CD4-positive, alpha-beta T cell (primary cell): ENCODE measurements at places on chromosomes 1 and 21. TPM values are rescaled to one million over a fixed set of nuclear protein-coding genes. Genes with fewer than 3 reads are reported as not detected.

The SERINC2 gene
- total RNA-seq, result 0.11 TPM

The TNFSF4 gene
- 0.17 TPM for total RNA-seq

The FCRL5 gene
- total RNA-seq, result not detected

The HLX gene
- 0.39 TPM for total RNA-seq

DNA sequence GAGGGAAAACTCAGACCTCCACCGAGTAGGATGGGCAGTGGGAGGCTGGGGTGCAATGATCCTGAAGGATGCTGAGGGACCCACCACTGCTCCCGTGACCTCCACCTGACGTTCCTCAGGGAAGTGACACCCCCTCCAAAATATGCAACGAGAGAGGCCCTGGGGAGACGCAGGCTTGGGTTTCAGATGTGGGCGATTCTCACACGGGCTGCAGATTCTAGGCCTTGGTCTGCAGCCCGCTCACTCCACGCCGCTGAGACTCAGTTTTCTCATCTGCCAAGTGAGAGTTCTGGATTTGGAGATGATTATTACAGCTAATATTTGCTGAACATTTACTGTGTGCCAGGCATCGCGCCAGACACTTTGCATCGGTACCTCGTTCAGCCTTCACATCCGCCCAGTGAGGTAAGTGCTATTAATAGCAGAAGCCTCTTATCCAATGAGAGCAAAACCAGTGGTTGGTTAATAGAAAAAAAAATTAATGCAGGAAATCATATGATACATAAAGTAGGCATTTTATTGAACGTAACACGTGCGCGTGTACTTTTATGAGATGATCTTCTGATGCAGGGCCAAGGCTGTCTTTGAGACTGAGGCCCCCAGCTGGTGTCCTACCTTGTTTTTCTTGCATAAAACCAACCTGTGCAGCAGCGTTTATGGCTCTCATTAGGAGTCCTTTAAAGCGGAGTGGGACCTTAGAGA is 102.0 kb upstream of the RUNX3 start:
- peak; percentile 73 for DNase-seq

DNA sequence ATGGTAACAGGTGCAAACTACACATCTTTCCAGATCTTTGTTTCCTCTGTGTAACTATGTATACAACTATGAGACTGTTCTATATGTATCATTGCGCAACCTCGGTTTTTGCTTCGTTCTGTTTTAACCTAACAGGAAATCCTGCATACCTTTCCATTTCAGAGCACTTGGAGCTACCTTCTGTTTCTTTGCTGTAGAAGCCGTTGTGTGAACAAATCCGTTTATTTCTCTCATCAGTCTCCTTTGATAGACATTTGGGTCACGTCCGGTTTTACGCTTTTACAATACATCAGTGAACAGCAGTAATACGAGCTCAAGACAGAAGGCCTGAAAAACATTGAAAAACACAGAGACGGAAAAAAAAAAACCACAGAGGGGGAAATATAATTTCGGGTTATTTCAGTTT is 10.5 kb downstream of the ATP5IF1 start:
- DNase-seq, result peak; percentile 16

DNA sequence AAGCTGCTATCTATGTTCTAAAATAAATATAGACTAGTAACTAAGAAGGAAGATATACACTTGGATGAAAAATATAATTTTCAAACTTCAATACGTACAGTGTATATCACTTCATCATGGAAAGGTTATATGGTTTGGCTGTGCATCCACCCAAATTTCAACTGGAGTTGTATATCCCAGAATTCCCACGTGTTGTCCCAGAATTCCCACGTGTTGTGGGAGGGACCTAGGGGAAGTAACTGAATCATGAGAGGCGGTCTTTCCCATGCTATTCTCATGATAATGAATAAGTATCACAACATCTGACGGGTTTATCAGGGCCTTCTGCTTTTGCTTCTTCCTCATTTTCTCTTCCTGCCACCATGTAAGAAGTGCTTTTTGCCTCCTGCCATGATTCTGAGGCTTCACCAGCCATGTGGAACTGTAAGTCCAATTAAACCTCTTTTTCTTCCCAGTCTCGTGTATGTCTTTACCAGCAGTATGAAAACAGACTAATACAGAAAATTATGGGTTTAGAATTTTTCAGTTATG is 10.7 kb downstream of the NEGR1 start:
- DNase-seq, result no peak

GRCh38 chr1:153627715-153628626 is at the start of gene S100A1:
Gene S100A1 (plus strand): TSS chr1:153628434. CDS start chr1:153630522, 2,088 bp downstream.
- DNase-seq, result no peak

- no peak for DNase-seq
Measured at GRCh38 chr1:212433577-212434462, 1.1 kb downstream of the NENF start.

- peak; percentile 25 for DNase-seq
Measured at GRCh38 chr1:243264717-243265116, 8.9 kb downstream of the SDCCAG8 start.

DNA sequence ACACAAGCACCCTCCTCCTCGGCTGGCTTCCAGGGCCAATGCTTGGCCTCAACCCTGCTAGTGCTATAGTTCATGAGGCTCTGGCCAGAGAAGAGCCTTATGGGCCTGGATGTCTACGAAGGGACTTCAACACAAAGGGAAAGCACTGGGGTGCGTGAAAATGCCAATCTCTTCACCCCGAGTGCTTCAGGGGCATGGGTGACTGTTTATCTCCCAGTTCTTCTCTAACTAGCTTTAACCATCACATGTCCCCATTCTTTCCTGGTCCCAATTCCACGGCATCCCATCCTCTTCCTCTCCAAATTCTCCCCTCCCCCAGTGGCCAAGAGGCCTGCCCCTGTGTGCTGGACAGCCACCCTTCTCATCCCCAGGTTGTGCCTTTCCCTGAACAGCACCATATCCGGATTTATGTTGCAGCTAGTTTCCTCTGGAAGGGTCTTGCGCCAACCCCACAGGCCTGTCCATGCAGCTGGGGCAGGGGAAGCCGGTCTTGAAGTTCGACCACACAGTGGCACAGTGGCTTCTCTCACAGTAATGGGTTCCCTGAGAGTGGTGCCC is 16.7 kb downstream of the ABCA4 start:
- DNase-seq, result no peak

- DNase-seq, result no peak
Measured at GRCh38 chr1:115170377-115170776, 81.1 kb upstream of the TSPAN2 start.

GRCh38 chr1:225454733-225455132 is 26.9 kb upstream of the LBR start:
- peak; percentile 33 for DNase-seq

DNA sequence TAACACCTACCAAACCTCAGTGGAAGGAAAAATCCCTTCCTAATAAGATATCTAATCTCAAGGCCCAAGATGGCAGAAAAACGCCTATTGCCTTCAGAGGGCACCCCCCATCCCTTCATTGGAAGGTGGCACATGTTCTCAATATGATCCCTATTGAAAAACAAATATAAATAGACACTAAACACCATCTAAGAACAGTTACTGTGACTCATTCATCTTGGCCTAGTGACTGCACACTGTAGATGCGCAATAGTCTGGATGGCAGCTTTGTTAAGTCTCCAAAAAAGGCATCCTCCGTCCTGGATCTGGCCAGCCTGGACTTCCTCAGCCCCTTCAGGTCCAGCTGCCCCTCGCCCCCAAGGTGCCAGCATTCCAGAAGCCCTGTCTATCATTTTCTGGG is 121.9 kb downstream of the CAPN8 start:
- no peak for DNase-seq

DNA sequence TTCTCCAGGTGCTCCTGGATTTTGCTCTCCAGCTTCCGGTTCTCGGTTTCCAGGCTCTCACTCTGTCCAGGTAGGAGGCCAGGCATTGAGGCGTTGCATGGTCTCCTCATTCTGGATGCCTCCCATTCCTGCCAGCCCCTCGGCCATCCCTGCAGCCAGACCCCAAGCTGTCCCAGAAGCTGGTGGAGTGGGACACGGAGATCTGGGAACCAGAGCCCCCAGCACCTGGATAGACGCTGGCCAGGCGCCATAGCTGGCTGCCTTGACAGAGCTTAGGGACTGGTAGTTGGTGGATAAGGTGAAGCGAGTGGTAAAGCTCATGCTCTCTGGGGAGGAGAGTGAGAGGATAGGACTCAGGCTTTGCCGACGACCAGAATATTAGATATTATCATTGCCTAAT is 29.6 kb downstream of the RAP1A start:
- DNase-seq, result no peak

- no peak for DNase-seq
Measured at GRCh38 chr1:36843027-36843426, 191.3 kb downstream of the GRIK3 start.
